ENCODE measurements at places on chromosomes 3 and 15.

DNA sequence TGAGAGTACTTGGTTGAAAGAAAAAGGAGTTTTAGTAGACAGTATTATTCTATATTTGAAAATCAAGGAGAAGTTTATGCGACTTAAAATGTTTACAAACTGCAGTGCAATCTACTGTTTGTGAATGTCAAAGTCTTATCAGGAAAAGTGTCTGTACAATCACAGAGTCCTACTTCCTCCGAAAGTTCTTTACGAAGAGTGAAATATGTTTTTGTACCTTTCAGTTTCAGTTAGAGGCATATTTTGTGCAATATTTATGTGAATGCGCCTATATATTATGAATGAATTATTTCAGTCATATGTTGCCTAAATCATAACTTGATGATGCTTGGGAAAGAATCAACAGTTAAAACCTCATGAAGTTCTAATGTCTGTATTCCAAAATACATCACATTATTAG is 31.5 kb downstream of the NGRN start:
- no peak for DNase-seq

- DNase-seq, result no peak
Measured at GRCh38 chr15:81000144-81000623, 539 bp upstream of the TLNRD1 start.

- DNase-seq, result no peak
Measured at GRCh38 chr3:106619-107018, 89.9 kb upstream of the CHL1 start.

GRCh38 chr15:32943711-32944110 is 225.9 kb downstream of the GREM1 start:
- no peak for DNase-seq

- no peak for DNase-seq
Measured at GRCh38 chr3:149955449-149955848, 15.2 kb downstream of the PFN2 start.

GRCh38 chr3:15451216-15452113 is 24.1 kb downstream of the EAF1 start:
- DNase-seq, result no peak

DNA sequence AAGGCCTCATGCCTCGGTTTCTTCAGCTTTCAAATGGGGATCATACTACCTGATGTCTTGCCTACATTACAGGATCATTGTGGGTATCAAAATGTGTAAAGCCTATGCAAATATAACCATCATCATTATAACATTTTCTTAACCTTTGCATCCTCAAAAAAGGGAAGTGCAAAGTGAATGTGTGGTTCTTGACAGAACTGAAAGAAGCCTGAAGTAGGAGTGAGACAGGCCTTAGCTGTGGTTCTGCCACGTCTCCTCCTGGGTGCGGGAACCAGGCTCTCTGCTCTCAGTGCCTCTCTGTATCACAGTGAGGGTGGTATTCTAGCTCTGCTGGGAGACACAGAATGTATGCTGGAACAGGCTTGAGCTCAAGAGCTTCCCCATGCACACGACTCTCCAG is 316.9 kb upstream of the ICE2 start:
- no peak for DNase-seq

- no peak for DNase-seq
Measured at GRCh38 chr15:88035381-88035780, 221.2 kb downstream of the NTRK3 start.

DNA sequence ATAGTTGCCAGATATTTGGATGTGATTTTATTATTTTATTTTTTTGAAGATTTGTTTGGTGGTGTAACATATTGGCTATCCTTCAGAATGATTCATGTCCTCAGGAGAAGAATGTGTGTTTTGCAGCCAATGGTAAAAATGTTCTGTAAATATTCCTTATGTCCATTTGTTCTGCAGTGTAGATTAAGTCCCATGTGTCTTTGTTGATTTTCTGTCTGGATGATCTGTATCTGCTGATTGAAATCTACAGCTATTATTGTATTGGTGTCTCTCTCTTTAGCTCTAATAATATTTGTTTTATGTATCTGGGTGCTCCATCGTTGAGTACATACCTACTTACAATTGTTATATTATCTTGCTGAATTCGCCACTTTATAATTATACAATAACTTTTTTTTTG is 1641.7 kb downstream of the OTOL1 start:
- no peak for DNase-seq

- no peak for DNase-seq
Measured at GRCh38 chr3:165463531-165463930, 267.3 kb upstream of the SLITRK3 start.

Measured in NCI-H187 treated with DMSO at 0.1 percent for 48 hours (cell line).